Aorta (tissue), 5 donors: ENCODE measurements at places on chromosomes 3 and 15. TPM values are rescaled to one million over a fixed set of nuclear protein-coding genes. Genes with fewer than 3 reads are reported as not detected.

DNA sequence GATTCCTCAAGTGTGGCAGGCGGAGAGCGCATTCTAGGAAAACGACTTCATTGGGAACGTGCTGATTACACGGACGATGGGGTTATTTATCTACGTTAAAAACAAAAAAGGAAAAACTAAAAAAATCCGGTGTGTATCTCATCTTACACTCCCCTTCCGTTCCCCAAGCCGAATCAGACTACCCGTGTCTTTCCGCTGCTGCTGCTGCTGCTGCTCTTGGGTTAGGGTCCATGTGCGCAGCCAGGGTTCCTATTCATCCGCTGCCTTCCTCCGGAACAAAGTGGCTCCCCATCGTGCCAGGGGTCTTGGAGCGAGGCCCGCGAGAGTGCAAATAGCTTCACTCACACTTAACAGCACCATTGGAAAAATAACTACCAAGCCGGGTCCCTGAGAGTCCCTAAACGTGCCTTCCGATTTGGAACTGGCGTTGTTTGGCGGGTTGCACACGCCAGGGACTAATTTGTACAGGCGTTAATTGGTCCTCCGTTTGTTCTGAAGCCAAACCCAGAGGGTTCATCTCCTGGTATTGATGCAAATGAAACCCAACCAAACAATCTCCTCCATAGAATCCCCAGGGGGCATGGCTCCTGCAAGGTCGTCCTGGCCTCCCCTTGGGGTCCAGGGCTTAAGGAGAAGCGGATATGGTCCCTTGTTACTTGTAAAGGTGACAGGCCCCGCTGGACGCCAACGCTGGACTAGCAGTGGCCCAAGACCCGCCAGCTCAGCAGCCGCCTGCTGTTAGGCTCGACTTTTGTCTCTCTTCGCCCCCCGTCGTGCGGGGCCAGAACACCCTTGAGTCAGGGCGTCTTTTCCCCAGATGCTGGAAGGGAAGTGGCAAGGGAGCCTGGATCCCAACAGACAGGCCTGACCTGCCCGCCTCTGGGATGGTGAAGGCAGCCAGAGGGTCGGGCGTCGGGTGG lies 11.0 kb upstream of the ONECUT1 start:
- no peaks in the 10 kb centered on the region for H3K36me3 ChIP-seq
- DNase-seq, result no peak
- no peak overlapping the region for H3K27ac ChIP-seq
- no peak overlapping the region for H3K4me3 ChIP-seq
- H3K4me1 ChIP-seq, result no peaks in the 10 kb centered on the region

DNA sequence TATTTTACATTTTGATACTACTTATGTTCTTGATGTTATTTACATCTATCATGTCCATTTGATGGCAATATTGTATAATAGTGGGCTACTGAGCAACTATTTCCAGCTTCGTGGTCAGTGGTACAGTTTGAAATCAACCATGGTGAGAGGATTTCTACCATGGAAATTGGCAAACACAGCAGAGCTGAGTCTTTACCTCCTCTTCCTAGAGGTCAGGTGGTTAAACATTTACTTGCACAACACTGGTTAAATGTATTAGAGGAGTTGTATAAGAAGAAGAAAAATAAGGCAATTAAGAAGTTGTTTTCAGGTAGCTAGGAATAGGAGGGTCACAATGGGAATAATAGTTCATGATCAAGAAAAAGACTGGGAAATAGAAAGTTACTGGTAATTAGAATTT lies 7.2 kb upstream of the PPM1L start:
- no peak overlapping the region for H3K27ac ChIP-seq
- H3K4me1 ChIP-seq, result no peaks in the 10 kb centered on the region
- no peaks in the 10 kb centered on the region for H3K36me3 ChIP-seq
- H3K27me3 ChIP-seq, result no peaks in the 10 kb centered on the region

DNA sequence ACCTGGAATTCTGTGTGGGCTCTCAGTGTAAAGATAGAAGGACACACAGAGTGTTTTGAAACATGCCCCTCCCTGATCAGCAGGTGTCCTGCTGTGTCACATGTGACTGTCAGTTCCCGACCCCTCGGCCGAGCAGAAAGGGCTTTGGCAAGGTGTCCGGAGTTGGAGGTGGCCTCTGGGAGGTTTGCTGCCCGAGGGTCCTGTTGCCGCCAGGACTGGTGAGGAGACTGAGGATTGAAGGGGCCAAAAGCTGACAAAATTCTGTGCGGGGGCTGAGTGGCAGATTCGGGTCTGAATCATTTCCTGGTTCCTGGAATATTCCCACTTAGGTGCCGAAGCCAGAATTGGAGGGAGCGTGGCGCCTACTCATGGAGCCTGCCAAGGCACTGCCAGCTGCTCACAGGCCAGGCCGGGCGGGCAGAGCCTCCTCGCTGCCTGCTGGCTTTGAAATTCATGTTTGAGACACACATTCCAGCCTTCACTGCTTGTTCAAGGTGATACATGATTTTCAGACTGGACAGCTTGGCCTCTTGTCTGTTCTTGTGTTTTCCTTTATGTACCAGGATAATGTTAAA lies 83.8 kb downstream of the APBA2 start:
- H3K36me3 ChIP-seq, result no peaks in the 10 kb centered on the region
- no peak overlapping the region for H3K4me3 ChIP-seq
- DNase-seq, result peak; percentile 45

- H3K4me3 ChIP-seq, result no peak overlapping the region
- no peak overlapping the region for H3K27ac ChIP-seq
- no peak for DNase-seq
- H3K4me1 ChIP-seq, result no peaks in the 10 kb centered on the region
These were observed 189.4 kb downstream of the TBC1D5 start for GRCh38 chr3:17553080-17553479.

- peak; percentile 91 for DNase-seq
- no peaks in the 10 kb centered on the region for H3K36me3 ChIP-seq
- H3K4me1 ChIP-seq, result no peaks in the 10 kb centered on the region
- H3K27me3 ChIP-seq, result no peaks in the 10 kb centered on the region
These were observed 27.0 kb upstream of the SFMBT1 start for GRCh38 chr3:53072653-53073552.

DNA sequence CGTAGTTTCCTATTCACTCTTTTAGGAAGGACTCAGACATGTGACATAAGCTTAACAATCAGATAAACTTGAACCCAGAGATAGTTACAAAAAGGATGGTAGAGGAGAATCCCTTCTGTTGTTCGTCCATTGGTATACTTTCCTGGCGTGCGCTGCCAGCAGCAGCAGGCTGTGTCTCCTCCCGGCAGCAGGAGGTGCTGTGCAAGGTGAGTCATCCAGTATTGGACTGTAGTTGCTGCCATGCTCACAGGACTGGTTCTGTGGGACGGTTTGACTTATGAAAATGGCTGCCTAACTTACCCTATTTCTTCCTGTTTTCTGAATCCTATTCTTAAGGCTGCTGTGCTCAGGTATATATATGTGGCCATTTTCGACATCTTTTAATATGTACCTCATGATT lies 253.4 kb upstream of the LRRC3B start:
- H3K27ac ChIP-seq, result no peak overlapping the region
- no peaks in the 10 kb centered on the region for H3K27me3 ChIP-seq
- H3K36me3 ChIP-seq, result no peaks in the 10 kb centered on the region
- H3K4me3 ChIP-seq, result no peak overlapping the region
- DNase-seq, result no peak
- no peaks in the 10 kb centered on the region for H3K4me1 ChIP-seq

DNA sequence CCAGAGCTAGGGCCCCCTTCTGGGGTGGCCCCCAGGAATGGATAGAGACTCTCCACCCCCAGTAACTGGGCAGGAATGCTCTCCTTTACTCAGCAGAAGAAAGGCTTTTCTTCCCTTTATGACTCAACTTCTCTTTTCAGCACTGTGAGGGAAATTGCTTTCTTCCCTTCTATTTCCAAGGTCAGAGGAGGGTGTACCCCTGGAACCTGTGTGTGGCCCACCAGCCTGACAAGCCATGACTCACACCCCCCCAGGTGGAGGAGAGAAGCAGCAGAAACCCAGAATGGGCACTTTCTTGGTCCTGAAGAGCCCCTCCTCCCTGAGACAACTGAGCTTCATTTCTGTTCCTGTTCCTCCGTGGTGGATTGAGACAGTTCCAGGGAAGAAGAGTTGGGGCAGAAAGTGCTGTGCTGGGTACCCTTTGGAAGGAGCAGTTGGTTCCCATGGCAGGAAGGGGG lies 2.7 kb upstream of the ANKRD63 start:
- no peak overlapping the region for H3K4me3 ChIP-seq
- H3K4me1 ChIP-seq, result no peaks in the 10 kb centered on the region
- H3K27me3 ChIP-seq, result no peaks in the 10 kb centered on the region
- DNase-seq, result no peak

DNA sequence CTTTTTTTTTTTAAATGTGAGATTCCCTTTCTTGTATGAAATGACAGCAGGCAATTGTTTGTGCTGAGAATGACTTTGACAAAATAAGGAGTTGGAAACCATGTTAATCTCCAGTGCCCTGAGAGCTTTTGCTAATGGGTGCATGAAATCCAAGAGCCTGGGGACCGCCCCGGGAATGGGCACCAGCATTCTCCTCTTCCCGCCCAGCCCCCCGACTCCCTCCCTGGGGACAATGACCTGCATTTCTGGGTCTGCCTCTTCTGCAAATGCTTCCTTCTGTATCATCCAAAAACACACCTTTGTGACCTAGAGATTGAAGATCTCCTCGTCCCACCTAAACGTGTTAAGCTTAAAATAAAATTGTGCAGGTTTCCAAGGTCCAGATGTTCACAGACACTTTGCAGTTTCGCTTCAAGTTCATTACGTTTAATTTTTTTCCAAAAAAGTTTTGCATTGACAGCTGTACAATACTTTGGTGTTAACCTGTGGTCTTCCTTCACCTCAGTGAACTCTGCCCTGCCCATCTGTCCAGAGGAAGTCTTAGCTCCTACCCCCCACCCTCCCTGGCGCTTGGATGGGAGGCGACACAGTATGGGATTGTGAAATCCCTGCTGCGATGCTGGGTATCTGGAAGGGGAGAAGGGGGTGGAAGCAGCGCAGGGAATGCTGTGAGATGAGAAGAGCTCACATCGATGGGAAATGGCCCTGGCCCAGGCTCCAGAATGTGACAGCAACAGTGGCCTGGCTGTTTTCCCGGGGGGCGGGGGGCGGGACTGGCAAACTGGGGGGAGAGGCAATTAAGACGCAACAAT lies 50.1 kb downstream of the TLE3 start:
- H3K4me1 ChIP-seq, result no peaks in the 10 kb centered on the region
- H3K4me3 ChIP-seq, result no peak overlapping the region
- peaks cover 8% of the 10 kb centered on the region for H3K36me3 ChIP-seq
- H3K27me3 ChIP-seq, result no peaks in the 10 kb centered on the region
- no peak overlapping the region for H3K27ac ChIP-seq

RHOV gene
- 0.19 TPM for total RNA-seq

NRG4 gene
- total RNA-seq, result not detected

SLCO2A1 gene
- 101 TPM for total RNA-seq

CLDN16 gene
- not detected for total RNA-seq
